NCI-H748 treated with DMSO at 0.1 percent for 48 hours (cell line): ENCODE measurements at places on chromosomes 12 and 14.

DNA sequence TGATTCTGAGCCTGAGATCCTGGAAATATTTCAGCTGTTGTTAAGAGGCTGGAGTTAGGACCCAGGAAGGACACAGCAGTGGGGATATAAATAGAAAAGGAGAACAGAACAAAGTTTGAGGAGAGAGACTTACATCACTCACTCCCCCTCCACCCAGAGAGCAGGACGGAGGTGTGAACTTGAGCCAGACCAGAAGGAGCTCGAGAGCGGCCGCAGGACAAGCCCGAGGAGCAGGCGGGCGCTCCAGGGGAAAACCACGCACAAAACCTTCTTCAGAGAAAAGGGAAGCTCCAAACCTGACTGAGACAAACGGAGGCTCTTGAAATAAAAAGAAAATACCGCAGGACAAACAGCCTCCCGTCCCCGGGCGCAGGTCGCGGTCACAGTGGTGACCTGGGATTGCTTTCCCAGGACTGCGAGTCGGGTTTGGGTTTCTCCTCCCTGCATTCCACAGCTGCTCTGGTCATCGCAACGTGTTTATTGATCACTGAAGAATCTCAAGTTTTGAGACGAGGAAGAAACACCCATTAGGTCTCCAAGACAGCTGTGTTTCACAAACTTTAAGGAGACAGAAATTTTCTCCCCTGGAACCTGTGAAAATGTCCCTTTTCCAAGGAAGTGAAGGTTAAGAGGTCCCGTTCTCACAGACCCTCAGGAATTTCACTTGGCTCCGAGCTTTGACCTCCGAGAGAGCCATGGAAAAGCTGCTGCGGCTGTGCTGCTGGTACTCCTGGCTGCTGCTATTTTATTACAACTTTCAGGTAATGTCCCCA, at the start of gene ADGRD1:
ADGRD1 (plus strand) TSS at position 137 of the 773 bp plus-strand sequence; CDS start at position 696, 559 bp downstream.
- DNase-seq, result no peak

DNA sequence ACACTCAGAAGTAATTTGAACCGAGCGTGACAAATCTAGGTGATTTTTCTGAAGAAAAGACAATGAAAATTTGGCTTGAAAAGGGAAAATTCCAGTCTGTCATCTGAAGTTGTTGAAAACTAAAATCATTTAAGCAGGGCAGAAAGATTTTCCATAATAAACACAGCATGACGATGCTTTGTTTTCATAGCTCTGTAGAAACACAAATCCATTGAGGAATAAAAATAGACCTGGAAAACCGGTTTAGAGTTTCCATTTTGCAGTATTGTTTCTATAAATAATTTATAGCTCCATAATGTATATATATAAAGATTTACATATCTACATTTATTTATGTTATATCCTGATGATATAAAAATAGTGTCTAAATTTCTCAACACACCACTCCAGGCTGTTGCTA, 1918.5 kb upstream of the FLRT2 start:
- DNase-seq, result no peak

GRCh38 chr14:40806471-40806870, 800.2 kb upstream of the LRFN5 start:
- DNase-seq, result no peak

GRCh38 chr12:25883026-25883916, 75.2 kb upstream of the RASSF8 start:
- no peak for DNase-seq

DNA sequence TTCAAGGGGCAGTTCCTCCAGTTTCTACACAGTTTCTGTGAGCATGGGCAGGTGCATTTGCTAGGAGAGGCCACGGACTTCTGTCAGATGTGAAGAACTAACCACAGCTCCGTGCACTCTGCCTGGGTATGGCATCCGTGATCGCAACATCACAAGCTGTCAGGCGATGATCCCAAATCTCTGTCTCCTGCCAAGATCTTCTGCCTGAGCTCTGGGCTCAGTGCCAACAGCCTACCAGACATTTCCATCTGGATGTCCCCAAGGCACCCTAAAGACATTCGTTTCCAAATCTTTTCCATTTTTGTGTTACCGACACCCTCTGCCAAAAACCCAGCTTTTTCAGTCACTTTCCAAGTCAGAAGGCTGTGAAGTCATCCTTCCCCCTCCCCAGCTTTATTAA, 292.1 kb downstream of the GLT1D1 start:
- no peak for DNase-seq

- DNase-seq, result peak; percentile 64
These were observed 21.3 kb downstream of the TBX3 start for GRCh38 chr12:114662512-114663177.

DNA sequence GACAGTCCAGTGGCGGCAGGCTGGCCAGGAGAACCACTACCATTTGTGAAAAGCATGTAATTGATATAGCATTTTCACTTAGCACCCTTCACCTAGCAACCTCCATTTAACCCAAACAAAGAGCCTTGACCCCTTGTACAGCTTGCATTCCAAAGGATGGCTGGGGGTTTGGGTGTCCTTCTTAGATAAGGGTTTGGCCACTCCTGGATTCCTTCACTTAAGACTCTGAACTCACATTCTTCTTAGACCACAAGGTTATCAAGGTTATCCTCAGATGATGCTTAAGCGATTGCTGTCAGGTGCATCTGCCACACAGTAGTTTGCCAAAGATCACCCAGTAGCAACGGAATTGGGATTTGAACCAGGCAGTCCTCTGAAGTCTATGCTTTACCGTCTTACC, 102.8 kb downstream of the ZNF664 start:
- no peak for DNase-seq

- no peak for DNase-seq
These were observed 8.5 kb downstream of the ATF7 start for GRCh38 chr12:53617700-53618099.

- DNase-seq, result no peak
These were observed 7.5 kb upstream of the CTDSP2 start for GRCh38 chr12:57853864-57854556.

- DNase-seq, result no peak
These were observed 29.6 kb downstream of the BEGAIN start for GRCh38 chr14:100557658-100558057.

DNA sequence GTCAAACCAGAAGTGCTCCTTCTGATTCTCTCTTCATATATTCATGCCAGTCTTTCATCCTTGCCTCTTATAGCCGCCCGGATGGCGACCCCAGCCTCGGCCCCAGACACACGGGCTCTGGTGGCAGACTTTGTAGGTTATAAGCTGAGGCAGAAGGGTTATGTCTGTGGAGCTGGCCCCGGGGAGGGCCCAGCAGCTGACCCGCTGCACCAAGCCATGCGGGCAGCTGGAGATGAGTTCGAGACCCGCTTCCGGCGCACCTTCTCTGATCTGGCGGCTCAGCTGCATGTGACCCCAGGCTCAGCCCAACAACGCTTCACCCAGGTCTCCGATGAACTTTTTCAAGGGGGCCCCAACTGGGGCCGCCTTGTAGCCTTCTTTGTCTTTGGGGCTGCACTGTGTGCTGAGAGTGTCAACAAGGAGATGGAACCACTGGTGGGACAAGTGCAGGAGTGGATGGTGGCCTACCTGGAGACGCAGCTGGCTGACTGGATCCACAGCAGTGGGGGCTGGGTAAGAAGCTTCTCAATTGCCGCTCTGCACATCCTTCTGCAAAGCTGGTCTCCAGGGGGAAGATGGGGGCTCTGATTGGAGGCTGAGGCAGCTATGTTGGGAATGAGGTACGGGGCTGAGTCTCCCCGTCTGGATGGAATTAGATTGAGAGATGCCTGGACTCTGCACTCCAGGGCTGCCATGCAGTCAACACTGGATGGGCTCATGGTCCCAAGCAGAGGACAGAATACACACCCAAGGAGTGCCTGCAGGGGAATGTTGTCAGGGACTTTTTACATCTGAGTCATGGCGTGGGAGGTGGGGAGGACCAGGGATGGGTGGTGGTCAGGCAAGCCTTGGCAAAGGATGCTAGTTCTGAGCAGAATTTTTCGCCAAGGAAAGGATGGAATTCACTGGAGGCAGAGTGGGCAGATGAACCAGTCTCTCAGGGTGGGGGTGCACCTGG, 1.3 kb downstream of the BCL2L2 start:
- DNase-seq, result no peak

- DNase-seq, result no peak
These were observed 835 bp upstream of the ABHD4 start for GRCh38 chr14:22597265-22597664.

DNA sequence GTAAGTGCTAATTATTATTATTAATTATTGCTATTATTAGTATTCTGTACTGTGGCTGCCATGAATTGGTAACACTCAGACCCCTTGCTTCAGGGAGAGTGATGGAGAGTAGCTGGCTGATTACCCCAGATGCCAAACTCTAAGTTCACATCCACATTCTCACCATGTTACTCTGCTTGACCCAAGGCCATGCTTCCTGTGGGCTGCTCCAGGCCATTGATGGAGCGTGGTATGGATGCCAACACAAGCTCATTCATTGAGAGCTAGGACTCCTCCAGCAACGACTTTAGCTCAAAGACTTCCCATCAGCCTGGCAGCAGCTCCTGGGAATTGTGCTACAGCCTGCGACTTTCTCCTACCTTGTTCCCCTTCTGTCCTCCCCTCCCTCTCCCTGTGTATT, 233.4 kb downstream of the MSRB3 start:
- no peak for DNase-seq

GRCh38 chr12:120091371-120092090, 25.0 kb downstream of the RAB35 start:
- no peak for DNase-seq

- DNase-seq, result no peak
These were observed 699.9 kb downstream of the C12orf50 start for GRCh38 chr12:87329076-87329863.

DNA sequence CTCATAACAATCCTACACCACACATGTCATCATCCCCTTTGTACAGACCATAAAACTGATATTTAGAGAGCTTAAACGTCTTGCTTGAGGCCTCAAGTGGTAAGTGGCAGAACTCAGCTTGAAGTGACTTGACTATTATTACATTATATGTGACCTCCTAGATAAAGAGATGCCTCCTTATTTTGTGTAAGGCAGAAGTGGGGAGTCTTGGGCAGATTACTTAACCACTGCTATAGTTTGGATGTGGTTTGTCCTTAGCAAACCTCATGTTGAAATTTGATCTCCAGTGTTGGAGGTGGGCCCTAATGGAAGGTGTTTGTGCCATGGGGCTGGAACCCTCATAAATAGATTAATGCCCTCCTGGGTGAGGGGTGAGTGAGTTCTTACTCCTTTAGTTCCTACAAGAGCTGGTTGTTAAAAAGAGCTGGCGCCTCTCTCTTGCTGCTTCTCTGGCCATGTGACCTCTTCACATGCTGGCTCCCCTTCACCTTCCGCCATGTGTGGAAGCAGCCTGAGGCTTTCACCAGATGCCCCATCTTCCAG, 37.4 kb downstream of the RCOR1 start:
- DNase-seq, result no peak

DNA sequence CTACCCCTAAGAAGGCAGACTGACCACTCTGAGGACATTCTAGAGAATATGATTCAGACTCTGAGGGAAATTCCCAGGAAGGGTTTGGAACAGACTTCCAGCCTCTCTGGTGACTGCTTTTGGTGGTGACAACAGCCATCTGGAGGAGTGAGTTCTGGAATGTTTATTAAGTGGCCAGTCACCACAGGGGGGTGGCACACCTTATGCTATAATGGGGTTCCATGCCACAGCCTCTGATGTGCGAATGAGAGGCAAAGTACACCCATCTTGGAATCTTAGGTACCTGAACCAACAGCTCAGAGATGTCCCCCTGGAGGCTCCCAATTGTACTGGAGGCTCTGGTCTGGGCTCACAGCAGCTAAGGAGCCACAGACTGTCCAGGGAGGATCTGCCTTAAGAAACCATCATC, 9.5 kb upstream of the TINF2 start:
- DNase-seq, result no peak

DNA sequence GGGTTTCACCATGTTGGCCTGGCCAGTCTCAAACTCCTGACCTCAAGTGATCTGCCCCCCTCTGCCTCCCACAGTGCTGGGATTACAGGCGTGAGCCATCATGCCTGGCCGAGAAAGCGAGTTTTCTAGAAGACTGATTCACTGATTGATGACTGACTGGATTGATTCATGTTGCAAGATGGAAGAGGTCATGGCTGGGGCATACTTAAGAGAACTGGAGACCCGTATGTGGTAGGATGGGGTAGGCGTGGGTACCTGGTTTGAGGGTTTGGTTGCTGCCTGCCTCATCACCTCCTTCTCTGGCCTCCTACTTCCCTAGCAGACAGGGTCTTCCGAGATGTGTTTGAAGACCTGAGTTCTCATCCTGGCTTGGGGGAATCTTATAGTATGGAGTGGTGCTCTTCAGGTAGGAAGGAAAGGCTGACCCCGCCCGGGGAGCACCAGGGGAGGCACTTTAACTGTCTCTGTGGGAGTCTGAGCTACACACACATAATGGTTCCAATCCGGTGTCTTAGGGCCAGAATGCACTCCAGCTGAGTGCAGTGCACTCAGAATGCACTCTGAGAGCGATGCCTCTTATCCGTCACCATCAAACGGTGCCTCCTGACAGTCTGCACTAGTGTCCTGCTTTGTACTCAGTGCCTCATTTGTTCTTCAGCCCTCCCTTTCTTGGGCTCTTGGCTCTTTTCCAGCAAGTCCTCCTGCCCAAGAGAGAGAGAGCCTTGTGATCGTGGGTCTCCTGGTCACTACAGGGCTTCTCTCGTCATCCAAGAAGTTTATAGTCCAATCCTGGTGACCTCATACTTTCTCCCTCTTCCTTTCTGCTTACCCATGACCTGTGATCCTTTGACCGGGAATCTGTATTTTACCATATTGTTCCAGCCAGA, 19.7 kb downstream of the PLEKHG3 start:
- no peak for DNase-seq

DNA sequence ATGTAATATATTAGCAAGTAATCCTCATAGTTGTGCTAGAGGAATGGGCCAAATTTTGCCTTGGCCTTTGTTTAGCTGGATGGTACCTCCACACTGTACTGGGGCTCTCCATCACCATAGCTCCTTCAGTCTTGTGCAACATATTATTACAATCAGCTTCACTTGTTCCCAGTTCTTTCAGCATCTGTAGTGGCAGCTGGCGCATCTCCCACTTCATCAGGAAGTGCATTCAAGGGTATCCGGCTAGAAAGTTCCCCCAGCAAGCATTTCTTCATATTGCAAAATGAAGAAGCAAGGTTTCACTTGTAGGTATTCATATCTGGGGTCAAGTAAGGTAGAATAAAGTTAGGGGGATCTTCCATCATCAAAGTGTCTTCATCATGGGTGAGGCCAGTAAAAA, 123.7 kb downstream of the IGF1 start:
- no peak for DNase-seq

- no peak for DNase-seq
These were observed 326.6 kb downstream of the BTG1 start for GRCh38 chr12:91819132-91819447.

- no peak for DNase-seq
These were observed 93.4 kb downstream of the APAF1 start for GRCh38 chr12:98738539-98738938.

DNA sequence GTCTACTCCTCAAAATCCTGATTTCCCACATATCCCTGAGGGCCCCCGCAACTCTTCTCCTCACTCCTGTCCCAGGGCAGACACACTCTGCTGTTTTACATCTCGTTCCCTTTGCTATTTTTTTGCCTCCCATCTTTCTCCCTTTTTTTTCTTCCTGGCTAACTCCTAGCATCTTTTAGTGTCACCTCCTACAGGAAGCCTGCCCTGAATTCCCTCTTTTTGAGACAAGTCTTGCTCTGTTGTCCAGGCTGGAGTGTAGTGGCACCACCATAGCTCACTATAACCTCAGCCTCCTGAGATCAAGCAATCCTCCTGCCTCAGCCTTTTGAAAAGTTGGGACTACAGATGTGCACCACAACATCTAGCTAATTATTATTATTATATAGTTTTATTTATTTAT, 13.3 kb downstream of the MORN3 start:
- DNase-seq, result no peak
